ENCODE measurements at places on chromosomes 3 and 15.

GRCh38 chr15:74500401-74500800 is 39.4 kb upstream of the UBL7 start:
- DNase-seq, result no peak

- DNase-seq, result no peak
Observed at GRCh38 chr15:90822204-90822955, 46.0 kb upstream of the FURIN start.

DNA sequence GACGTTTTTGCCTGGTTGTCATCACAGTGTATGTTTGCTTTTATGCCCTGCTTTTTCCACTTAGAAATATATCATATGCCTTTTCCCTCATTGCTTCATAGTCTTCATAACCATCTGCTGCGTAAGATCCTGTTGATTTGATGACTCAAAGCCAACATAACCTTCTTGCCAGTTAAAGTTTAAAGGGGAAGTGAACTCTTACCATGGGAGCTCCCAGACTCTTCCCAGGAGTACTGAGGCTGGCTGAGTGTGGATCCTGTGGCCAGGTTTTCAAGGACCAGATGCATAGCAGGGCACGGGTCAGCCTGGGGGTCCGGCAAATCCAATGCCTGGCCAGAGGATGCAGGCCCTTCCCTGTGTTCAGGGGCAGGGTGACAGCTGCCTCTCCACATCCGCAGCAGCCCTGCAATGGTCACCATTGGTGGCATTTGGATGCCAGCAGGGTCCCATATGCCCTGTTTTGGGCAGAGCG is 42.0 kb upstream of the SACM1L start:
- DNase-seq, result no peak

GRCh38 chr3:134201201-134202130 is 49.2 kb downstream of the RYK start:
- DNase-seq, result no peak

DNA sequence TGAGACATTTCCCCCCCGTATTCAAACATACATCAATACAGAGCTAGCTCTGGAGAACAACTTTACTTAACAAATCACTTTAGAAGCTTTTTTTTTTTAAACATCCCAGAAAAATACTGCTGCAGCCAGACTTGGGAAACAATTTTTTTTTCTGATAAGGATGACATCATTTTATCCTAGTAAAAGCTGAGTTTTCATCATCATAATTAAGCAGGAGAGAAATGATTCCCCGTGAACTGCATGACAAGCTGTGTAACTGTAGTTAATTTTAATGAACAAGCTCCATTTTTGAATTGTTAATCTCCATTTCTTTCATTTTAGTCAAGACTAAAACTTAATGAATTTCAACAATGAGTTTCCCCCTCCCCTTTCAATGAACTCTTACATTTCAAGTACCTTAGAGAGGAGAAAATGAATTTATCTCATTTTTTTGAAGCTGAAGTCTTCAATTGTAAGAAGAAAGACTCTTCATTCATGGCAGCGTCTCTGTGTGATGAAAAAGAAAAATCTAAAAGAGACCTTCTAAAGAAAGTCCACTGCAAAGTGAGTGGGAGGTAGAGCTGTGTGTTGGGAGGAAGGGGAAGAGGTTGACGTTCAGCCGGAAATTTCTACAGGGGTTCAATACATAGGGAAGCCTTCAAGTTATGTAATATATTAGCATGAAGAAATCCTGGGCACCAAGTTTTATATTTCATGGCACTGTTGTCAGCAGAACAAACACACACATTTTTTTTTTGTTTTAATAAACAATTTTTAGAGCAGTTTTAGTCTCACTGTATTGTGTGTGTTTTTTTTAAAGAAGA is 31.7 kb downstream of the HES1 start:
- DNase-seq, result no peak

DNA sequence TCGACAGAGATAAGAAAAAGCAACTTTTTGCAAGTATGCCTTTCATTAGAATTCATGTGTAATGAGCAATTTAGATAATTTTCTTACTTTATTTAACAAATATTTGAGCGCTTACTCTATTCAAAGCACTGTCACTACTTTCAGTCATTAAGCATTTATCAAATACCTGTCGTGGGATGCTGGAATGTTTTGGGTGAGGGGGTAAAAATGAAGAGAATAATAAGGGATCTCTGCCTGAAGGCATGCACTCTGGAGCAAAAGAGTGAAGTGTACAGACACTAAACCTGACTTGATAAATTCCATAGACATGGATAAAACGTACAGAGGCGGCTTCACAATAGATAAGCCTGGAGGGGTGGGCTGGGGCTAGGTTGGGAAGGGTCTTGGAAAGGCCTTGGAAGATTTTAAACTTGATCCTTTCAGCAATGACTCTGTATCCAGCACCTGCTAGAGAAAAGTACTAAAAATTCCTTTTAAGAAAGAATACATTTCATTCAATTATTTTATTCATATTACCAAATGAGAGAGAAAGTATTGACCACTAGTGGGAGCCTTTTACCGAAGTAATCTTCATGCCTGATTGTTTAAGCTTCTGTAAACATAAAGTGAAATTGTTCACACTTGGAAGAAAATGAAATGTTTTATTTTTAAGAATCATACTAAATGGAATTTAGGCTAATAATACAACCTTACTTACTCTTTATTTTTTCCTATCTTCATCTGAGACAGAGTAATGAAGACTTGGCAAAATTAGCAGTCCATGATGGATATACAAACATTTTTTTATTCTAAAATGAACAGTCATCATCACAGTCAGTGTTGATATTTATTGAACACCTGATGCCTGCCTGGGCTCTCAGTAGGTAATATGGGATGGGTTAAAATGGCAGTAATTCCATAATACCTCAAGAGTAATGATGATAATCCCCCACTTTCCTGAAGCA is 113.2 kb downstream of the PPP2R3A start:
- no peak for DNase-seq

DNA sequence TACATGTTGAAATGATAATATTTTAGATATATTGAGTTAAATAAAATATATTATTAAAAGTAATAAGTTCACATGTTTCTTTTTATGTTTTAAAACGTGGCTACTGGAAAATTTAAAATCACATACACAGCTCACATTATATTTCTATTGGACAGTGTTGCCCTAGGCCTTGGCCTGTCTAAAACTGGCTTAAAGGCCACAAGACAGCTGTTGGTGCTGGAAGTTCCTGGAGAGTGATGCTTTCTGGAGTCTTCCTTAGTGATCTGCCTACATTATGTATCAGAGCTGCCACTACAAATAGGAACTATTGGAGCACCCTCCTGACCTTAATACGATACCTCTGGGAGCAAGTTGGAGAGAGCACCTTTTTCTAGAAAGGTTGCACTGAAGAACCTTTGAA is 254.1 kb upstream of the C2CD4B start:
- no peak for DNase-seq

GRCh38 chr3:104642827-104643226 is 723.9 kb upstream of the ALCAM start:
- DNase-seq, result no peak

Measured in stimulated activated CD4-positive, alpha-beta T cell treated with anti-CD3 and anti-CD28 coated beads, Interleukin-1b, Interleukin-23, amount 100 ng/mL, for 1 hour (primary cell).